ENCODE measurements at places on chromosomes 13 and 19. TPM values are rescaled to one million over a fixed set of nuclear protein-coding genes. Genes with fewer than 3 reads are reported as not detected.

GRCh38 chr13:30456290-30456689 lies 9.4 kb downstream of the HMGB1 start:
- peaks cover 11% of the 10 kb centered on the region for H3K4me1 ChIP-seq
- H3K4me3 ChIP-seq = no peak overlapping the region
- H3K27me3 ChIP-seq = no peaks in the 10 kb centered on the region
- peaks cover 9% of the 10 kb centered on the region for H3K36me3 ChIP-seq

DNA sequence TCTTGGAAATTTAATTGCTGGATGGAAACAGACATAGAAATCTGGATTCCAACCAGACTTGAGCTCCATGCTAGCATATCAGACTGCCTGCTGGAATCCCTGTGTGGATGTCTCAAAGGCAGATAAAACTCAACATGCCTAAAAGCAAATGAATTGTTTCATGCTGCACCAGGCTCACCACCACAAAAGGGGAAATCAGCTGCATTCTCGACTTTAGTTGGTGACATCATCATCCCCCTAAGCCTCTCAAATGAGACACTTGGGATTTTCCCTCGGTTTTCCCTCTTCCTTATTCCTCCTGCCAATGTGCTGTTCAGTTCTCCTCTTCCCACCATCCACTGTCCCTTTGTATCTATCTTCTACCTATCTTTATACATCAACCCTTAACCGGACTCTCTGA lies 134.3 kb downstream of the ZDHHC20 start:
- H3K4me1 ChIP-seq = peaks cover 11% of the 10 kb centered on the region
- H3K36me3 ChIP-seq = no peaks in the 10 kb centered on the region
- DNase-seq = no peak
- no peak overlapping the region for H3K27ac ChIP-seq

DNA sequence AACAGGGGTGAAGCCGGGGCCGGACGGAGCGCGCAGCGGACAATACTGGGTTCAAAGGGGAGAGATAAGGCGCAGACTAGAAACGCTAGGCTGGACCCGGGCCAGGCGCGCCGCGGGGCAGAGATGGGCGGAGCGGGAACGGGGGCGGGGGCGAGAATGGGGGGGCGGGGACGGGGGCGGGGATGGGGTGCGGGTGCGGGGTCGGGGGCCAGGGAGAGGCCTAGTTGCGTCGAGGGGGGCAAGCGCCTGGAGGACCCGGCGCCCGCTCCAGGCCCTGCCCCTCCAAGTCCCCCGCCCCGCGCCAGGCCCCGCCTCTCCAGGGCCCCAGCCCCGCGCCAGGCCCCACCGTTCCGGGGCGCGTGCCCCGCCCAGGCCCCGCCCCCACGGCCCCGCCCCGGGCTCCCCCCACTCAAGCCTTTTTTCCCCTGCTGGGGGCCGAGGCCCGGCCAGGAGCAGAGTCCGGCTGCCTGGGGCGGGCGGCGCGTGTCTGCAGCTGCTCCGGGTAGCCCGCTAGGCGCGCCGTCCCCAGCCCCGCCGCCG lies at the start of gene CERS4:
TSS of gene CERS4 (plus strand) at position 449 of the 540 bp plus-strand sequence. CDS start 41,707 bp downstream, outside the sequence.
- H3K27ac ChIP-seq = peak within 1 kb of the TSS; percentile 91
- no peak for DNase-seq
- H3K36me3 ChIP-seq = peaks cover 1% of the 10 kb centered on the region
- H3K4me1 ChIP-seq = peaks cover 32% of the 10 kb centered on the region
- peak within 1 kb of the TSS; percentile 94 for H3K4me3 ChIP-seq

ZNF546 gene
- 5.2 TPM for total RNA-seq

SIPA1L3 gene
- total RNA-seq = 13.0 TPM

Measured in vagina (tissue), 2 donors.